ENCODE measurements at places on chromosomes 16 and 17.

GRCh38 chr17:67421869-67422273 is 44.8 kb downstream of the PITPNC1 start:
- peak; percentile 37 for DNase-seq

- no peak for DNase-seq
Measured at GRCh38 chr17:41547378-41547841, 19.3 kb upstream of the KRT19 start.

- DNase-seq, result no peak
Measured at GRCh38 chr17:17120294-17120693, 78.0 kb downstream of the MPRIP start.

DNA sequence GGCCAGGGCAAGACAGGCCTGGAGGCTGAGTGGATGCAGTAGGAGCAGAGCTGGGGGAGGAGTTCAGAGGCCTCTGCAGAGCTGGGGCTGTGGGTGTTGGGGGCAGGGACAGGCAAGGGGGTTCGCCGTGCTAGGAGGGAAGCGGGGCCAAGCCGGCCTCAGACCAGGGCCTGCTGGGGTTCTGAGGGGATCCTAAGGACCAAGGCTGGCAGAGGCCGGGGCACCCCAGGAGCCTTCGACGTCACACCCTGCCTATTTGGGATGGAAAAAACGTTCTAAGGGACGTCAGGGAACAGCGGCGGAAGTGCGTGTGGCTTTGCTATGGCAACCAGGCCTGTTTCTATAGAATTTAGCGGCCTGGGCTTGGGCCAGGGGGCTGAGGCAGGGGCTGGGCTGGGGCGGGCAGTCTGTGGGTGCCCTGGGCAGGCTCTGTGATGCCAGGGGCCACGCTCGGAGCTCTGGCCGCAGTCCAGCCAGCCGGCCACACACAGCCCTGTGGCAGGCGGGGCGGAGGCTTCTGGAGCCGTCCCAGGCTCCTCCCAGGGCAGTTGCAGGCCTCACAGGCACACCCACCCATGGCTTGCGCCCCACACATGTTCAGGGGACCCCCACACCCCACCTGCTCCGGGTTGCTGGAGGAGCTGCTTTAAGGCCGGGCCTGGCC is 3.7 kb downstream of the TRAF7 start:
- DNase-seq, result no peak

- no peak for DNase-seq
Measured at GRCh38 chr17:76511668-76512365, 10.6 kb upstream of the RHBDF2 start.

DNA sequence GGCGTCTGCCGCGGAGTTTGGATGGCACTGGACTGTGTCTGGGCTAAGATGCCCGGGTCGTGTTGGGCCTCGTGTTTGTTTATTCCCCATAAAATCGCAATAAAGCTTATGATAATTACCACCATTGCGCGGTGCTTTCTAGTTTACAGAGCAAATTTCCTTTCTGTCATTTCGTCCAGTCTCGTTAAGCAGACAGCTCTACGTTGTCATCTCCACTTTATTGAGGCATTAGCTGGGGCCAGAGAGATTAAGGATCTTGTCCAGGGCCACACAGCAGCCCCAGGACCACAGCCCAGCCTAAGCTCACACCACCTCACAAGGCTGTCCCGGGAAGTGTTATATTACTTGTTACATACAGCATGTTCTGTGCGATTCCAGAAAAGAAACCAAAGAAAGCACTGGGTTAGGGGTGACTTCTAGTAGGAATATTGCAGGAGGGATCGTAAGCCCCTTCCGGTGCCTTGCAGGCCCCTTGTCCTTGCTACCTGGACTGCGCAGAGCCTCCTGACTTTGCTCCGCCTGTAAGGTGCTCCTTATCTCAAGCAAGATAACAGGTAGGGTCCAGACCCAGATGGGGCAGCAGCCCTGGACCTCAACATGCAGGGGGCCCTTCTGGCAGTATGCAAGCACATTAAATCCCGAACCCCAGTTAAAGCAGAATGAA is 6.3 kb downstream of the NOS2 start:
- DNase-seq, result no peak

DNA sequence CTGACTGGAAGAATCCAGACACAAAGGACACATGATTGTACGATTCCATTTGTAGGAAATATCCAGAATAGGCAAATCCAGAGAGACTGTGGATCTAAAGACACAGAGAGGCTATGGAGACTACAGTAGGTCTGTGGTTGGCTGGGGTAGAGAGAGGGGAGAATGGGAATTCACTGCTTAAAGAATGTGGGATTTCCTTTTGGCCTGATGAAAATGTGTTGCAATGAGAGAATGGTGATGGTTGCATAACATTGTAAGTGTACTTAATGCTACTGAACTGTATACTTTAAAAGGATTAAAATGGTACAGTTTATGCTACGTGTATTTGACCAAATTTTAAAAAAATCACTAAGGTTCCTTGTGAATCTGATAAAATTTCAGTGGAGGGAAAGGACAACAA is 62.1 kb downstream of the GPRC5B start:
- DNase-seq, result no peak

GRCh38 chr17:53321651-53322050 is 501.1 kb upstream of the KIF2B start:
- DNase-seq, result no peak

DNA sequence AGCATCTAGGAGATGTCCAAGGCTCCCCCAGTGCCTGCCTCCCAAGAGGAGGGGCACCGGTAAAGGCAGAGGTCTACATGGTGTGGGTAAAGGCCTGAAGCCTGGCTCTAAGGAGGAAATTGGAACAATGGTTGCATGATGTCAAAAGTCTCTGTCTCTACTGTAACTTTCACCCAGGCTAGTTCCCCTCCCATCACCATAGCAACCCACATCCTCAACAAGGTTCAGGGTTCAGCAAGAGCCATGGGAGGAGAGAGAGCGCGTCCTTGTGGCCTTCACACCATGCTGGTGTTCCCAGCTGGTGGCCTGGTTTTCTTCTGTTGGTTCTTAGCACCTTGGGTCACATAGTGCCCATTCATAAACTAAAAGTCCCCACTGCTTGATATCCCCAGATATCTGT is 196.7 kb upstream of the CDH5 start:
- no peak for DNase-seq

- DNase-seq, result no peak
Measured at GRCh38 chr17:42518046-42518754, 17.8 kb upstream of the NAGLU start.

DNA sequence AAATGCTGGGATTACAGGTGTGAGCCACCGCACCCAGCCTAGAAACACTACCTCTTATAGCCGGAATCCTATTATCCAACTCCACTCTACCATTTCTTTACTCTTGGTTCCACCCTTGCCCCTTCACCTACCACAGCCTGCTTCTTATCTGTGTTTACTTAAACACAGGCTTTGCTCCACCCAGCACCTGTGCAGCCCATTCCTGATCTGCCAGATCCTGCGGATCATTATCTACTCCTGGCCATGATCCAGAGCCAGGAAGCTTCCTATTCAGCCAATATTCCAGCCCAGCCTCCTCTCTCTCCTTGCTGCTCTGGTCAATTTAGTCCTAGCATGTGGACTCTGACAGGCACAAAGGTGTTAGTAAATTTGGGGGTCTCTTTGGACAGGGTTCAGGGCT is 98.8 kb upstream of the MED13 start:
- no peak for DNase-seq

- no peak for DNase-seq
Measured at GRCh38 chr17:37160944-37161343, 212.2 kb downstream of the AATF start.

DNA sequence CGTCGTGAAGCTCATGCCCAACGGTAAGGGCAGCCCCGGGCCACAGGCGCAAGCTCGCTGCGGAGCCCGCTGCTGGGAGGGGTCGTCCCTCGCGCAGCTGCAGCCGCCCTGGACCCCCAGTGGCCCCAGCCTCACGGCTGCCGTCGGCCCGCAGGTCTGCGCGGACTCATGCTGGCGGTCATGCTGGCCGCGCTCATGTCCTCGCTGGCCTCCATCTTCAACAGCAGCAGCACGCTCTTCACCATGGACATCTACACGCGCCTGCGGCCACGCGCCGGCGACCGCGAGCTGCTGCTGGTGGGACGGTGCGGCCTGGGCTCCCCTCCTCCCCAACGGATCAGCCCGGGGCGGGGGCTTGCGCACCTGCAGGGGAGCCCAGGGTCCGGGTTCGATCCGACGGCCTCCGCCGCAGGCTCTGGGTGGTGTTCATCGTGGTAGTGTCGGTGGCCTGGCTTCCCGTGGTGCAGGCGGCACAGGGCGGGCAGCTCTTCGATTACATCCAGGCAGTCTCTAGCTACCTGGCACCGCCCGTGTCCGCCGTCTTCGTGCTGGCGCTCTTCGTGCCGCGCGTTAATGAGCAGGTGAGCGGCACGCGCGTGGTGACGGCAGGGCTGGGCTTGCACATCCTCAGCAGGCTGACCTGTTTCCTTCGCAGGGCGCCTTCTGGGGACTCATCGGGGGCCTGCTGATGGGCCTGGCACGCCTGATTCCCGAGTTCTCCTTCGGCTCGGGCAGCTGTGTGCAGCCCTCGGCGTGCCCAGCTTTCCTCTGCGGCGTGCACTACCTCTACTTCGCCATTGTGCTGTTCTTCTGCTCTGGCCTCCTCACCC is 5.8 kb downstream of the SLC5A2 start:
- no peak for DNase-seq

DNA sequence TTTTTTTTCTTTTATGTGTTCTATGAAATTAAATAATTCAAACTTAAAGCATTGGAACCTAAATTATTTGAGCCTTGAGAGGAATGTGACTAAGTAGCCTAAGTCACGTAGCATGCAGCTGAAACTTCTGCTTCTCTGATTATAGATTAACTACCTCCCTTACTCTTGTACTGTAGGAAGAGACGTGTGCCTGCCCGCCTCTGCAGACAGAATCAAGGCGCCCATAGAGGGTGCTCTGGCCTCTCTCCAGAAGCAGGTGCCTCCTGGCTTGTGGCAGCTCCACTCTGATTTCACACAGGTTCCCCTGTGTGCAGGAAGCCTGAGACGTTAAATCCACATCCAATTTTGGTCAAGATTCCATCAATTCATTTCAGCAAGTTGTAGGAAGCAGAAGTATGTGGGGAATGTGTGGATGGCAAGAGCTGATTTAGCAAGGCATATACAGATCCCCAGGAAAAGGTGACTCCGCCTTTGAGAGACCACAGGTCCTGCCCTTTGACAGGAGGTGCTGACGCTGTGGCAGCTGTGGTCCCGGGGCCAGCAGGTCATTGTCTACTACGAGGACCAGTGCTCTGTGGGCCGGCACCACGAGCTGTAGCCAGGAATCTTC is 1418.8 kb downstream of the CDH11 start:
- no peak for DNase-seq

All from stimulated activated naive CD4-positive, alpha-beta T cell treated with Interleukin-2 at 50 U/mL for 16 hours (primary cell).